ENCODE measurements at places on chromosomes 1 and 21. TPM values are rescaled to one million over a fixed set of nuclear protein-coding genes. Genes with fewer than 3 reads are reported as not detected.
A peak's percentile ranks its signal among the peaks of the same experiment; 100 is the strongest.

The TTLL10 gene
- 0.37 TPM for total RNA-seq

- no peak for DNase-seq
- no peak overlapping the region for H3K27ac ChIP-seq
- peaks cover 19% of the 10 kb centered on the region for H3K27me3 ChIP-seq
- H3K4me1 ChIP-seq = peaks cover 4% of the 10 kb centered on the region
- no peaks in the 10 kb centered on the region for H3K36me3 ChIP-seq
- H3K4me3 ChIP-seq = no peak overlapping the region
Measured at GRCh38 chr21:42619166-42619565, 34.3 kb upstream of the PDE9A start.

DNA sequence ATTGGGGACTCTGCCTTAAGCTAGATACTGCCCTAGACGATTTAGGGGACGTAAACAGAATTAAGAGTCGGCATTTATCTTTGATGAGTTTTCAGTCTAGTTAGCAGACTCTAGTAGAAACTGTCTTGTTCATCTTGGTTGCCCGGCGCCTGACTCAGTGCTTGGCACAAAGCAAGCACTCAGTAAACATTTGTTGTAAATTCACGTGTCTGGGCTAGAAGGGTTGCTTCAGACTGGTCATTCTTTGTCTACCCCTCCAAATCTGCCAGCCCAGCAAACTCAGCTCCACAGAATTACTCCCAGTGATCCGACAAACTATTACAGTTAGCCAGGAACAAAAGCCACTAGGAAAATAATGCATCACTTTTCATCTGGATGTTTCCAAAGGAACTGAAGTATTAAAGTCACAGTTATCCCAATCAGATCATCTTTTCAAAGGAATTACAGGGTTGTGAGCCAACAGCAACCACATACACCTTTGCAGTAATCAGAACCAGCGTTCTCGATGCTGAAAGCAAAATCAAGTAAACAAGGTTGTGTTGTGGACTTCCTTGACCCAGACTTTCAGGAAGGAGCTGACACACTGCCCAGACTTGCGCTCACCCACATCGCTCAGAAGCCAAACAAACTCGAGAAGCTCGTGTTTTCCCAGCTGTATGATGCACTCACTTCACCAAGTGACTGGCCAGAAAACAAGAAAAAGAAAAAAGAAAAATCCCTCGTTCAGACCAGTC is 66.5 kb upstream of the GADD45A start:
- no peaks in the 10 kb centered on the region for H3K4me1 ChIP-seq
- no peak overlapping the region for H3K27ac ChIP-seq
- no peaks in the 10 kb centered on the region for H3K36me3 ChIP-seq
- H3K4me3 ChIP-seq = no peak overlapping the region
- no peak for DNase-seq

The PKP1 gene
- total RNA-seq = not detected

- no peaks in the 10 kb centered on the region for H3K36me3 ChIP-seq
- no peaks in the 10 kb centered on the region for H3K4me1 ChIP-seq
- DNase-seq = no peak
Measured at GRCh38 chr1:234997896-234998741, 130.5 kb downstream of the TOMM20 start.

DNA sequence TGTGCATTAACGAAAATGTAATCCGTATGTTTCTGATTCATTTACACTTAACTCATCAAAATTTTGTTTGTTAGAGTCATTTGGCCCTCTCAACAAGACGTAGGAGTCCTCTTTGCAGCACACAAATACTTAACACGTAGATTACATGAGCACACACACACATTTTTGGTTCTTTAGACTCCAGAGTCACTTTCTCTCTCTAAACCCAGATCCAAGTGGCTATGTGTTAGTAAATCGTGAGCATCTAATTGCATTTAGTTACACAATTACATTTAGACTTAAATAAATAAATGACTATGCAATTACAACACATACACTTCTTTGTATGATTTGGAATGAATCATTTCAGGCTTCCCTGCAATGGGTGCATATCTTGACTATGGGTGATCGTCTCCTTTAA is 109.0 kb upstream of the GREM2 start:
- DNase-seq = no peak
- no peaks in the 10 kb centered on the region for H3K27me3 ChIP-seq
- no peak overlapping the region for H3K27ac ChIP-seq
- H3K4me1 ChIP-seq = no peaks in the 10 kb centered on the region
- no peaks in the 10 kb centered on the region for H3K36me3 ChIP-seq

DNA sequence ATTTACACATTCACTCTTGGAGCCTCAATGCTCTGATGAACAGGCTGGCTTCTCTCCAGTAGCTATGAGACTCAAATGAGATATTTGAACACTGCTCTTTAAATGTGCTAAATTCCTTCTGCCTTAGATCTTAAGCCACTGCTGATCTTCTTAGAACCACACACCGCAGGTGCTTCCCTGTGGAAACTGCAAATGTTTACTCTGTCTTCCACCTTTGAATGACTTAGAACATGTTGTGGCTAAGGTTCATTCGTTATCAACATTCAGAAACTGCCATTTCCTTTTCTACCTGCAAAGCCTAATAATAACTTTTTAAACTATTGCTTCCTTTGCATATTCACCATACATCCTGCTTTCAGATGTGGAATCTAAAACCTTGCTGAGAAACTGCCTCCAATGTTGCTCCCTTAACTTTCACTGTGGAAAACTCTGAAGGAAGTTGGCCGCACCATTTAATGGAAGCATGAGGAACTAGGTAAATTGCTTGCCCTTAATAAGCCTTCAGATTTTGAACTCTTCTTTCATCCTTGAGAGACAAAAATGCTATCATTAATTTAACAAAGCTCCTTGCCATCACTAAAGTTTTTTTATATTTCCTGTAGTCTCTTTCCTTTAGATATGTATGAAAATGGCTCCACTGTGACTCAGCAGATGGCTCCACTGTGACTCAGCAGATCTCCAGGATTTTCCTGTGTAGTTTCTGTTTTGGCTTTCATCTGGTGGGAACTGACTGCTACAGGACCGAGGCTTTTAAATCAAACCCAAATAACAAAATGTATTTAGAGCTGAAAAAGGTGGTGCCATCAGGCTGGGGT is 143.8 kb downstream of the TNFSF18 start:
- peak overlapping the region; percentile 5 for H3K4me3 ChIP-seq
- peaks cover 18% of the 10 kb centered on the region for H3K4me1 ChIP-seq
- H3K27ac ChIP-seq = no peak overlapping the region
- H3K27me3 ChIP-seq = no peaks in the 10 kb centered on the region
- peak; percentile 31 for DNase-seq

- no peak overlapping the region for H3K27ac ChIP-seq
- H3K27me3 ChIP-seq = no peaks in the 10 kb centered on the region
- DNase-seq = no peak
Measured at GRCh38 chr1:224780736-224781135, 148.7 kb upstream of the DNAH14 start.

The CLCA1 gene
- not detected for total RNA-seq

The CAPN9 gene
- total RNA-seq = not detected

GRCh38 chr1:152111515-152111968 is 3.7 kb downstream of the TCHH start:
- H3K27ac ChIP-seq = no peak overlapping the region
- H3K27me3 ChIP-seq = peaks cover 79% of the 10 kb centered on the region
- peaks cover 57% of the 10 kb centered on the region for H3K4me1 ChIP-seq
- no peaks in the 10 kb centered on the region for H3K36me3 ChIP-seq
- peak overlapping the region; percentile 38 for H3K4me3 ChIP-seq
- no peak for DNase-seq

The FCRL1 gene
- 306 TPM for total RNA-seq

DNA sequence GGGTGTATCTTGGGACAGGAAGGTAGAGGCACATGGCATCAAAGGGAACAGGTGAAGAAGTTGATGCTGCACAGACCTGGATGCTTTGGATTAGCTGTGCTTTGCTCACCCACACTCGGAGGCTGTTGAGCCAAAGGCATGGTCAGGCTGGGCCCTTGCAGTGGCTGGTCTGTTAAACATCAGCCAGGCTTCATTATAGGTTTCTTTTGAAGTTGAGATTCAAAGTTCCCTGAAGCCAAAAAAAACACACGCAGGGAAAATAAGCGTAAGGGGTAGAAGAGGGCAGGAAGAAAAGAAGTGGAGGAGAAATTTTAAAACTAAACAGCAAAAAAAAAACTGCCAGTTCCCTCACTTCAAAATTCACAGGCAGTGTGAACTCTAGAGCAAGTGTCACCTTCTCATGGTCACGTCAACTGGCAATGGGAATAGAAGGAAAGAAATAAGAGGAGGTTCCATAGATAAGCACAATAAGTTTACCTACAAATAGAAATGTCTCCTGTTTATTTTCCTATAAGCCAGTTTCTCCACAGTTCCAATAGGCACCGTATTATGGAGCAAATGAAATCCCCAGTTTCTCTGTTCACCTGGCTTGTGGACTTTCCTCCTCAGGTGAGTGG is 139.5 kb downstream of the PAPPA2 start:
- H3K4me3 ChIP-seq = no peak overlapping the region
- no peak overlapping the region for H3K27ac ChIP-seq
- no peak for DNase-seq
- H3K27me3 ChIP-seq = no peaks in the 10 kb centered on the region
- no peaks in the 10 kb centered on the region for H3K36me3 ChIP-seq

The EPHB2 gene
- 0.17 TPM for total RNA-seq

The DEPDC1 gene
- total RNA-seq = not detected

The RGL1 gene
- total RNA-seq = 1.1 TPM

The TRIM62 gene
- total RNA-seq = 15.7 TPM

GRCh38 chr1:24914226-24915069 is 15.6 kb downstream of the RUNX3 start:
- peaks cover 9% of the 10 kb centered on the region for H3K4me1 ChIP-seq
- H3K27ac ChIP-seq = no peak overlapping the region
- peaks cover 84% of the 10 kb centered on the region for H3K36me3 ChIP-seq

DNA sequence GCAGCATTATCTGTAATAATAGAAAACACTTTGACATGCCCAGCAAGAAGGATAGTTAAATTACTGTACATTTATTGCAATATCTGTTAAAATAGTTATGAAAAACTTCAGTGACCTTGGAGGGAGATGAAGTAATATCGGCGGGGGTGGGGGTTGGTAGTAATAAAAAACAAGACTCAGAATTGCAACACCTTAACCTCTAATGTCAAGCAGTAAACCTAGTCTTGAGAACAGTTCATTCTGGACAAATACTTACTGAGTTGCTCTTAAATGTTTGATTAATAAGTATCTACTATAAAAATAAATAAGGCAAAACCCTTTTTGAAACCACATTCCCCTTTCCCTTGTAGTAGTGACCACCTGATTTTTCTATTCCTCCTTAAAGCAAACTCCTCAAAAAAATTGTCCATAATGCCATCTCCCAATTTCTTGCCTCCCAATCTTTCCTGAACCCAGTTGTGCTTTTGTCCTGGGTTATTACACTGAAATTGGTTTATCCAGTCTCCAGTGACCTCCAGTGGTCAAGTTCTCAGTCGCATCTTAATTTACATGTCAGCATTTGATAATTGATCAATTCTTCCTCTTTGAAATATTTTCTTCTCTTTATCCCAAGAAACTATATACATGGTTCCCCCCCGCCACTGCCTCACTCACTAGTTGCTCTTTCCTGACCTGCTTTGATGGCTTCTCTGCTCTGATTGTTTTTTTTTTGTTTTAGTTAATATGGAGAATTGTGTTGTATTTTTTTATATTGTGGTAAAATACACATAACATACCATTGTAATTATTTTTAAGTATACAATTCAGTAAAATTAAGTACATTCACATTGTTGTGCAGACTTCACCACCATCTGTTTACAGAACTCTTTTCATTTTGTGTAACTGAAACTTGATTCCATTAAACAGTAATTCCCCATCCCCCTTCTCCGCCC is 36.8 kb downstream of the RAP1A start:
- peaks cover 33% of the 10 kb centered on the region for H3K4me1 ChIP-seq
- H3K27me3 ChIP-seq = no peaks in the 10 kb centered on the region
- H3K4me3 ChIP-seq = no peak overlapping the region
- no peak overlapping the region for H3K27ac ChIP-seq
- no peaks in the 10 kb centered on the region for H3K36me3 ChIP-seq

DNA sequence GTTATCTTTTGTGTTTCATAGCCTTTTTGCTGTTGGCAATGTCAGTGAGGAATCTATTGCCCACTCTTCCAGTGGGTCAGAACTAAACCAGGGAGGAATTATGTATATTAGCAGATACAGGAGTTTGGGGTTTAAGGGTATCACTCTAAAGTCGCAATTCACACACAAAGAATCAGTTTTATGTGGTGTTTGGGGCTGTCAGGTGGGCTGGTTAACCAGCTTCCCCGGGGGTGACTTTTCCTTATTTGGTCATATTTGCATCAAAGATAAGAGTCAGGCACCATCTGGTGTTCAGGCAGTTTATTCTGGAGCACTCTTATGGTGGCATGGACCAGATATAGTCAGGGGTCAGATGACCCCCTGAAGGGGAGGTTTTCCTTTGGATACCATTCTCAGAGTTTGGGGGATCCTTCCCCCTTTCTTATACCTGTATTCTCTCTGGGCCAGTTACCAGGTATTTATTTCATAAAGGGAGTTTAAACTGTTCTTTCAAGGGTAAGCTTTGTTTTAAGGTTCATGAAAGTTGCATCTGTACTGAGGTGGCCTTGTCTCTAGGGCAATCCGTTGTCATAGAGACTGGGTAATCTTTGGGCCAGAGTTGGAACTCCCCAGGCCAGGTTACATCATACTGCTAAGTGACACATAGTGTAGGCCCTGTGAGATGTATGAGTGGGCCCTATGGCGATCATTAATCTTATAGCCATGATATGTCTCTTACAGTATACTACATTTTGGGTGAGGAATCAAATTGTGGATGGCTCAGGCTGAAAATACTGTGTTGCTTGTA is 148.2 kb downstream of the RWDD3 start:
- no peaks in the 10 kb centered on the region for H3K36me3 ChIP-seq
- H3K4me1 ChIP-seq = no peaks in the 10 kb centered on the region
- DNase-seq = no peak
- no peak overlapping the region for H3K4me3 ChIP-seq
- H3K27me3 ChIP-seq = no peaks in the 10 kb centered on the region
- no peak overlapping the region for H3K27ac ChIP-seq

The OR2T11 gene
- total RNA-seq = 4.9 TPM

DNA sequence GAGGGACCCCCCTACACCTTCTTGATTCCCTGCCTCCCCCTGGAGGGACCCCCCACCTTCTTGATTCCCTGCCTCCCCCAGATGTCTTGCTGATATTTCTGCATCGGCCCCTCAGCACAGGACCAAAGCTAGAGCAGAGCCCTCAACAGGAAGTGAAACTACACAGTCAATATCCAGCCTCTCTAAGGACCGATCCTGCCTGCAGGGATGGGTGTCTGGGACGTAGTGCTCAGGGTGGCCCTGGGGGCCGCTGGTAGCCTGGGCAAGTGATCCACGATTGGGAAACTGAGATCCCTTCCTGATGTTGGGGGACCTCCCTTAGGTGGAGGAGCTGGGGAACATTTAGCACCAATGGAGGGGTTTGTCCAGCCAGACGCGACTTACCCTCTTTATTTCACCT is 3.9 kb upstream of the LEFTY2 start:
- H3K36me3 ChIP-seq = no peaks in the 10 kb centered on the region
- H3K27me3 ChIP-seq = peaks cover 15% of the 10 kb centered on the region
- no peak overlapping the region for H3K4me3 ChIP-seq
- peak; percentile 75 for DNase-seq
- H3K27ac ChIP-seq = no peak overlapping the region

DNA sequence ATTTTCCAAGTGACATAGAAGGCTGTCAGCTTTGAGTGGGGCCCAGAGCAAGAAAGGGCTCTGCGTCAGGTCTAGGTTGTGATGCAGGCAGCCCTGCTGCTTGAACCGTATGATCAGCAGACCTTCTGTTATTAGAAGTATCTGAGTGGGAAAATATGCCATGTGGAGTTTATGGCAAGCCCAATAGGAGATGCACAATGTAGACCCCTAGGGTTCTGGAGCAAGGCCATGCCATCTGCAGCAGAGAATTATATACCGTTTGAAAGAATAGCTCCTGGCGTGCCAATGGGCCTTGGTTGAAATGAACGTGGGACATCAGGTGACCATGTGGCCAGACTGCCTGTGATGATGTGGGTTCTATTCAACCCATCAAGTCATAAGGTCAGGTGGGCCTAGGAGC is 44.1 kb upstream of the ZBTB18 start:
- H3K27me3 ChIP-seq = no peaks in the 10 kb centered on the region
- no peak overlapping the region for H3K27ac ChIP-seq
- H3K36me3 ChIP-seq = no peaks in the 10 kb centered on the region
- H3K4me3 ChIP-seq = no peak overlapping the region
